ENCODE measurements at places on chromosomes 2 and 18.

DNA sequence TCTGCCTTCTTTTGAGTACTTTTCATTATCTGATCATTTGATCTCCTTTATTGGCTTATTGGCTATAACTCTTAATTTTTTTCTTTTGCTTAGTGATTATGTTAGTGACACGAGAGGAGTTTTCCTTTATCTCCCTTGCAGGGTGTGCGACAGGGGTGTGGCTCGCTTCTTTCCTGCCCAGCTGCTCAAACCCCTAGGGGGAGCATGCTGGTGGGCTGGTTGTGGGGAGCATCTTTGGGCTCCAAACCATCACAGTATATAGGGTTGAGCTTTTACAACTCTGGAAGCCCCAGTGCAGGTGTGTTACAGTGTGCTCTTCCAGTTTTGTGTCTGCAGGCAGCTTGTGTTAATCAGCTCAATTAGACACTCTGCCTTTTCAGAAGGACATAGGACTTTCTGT, 357.0 kb upstream of the TMEFF2 start:
- DNase-seq, result no peak

GRCh38 chr18:51010218-51010617, 19.8 kb upstream of the SMAD4 start:
- DNase-seq, result no peak

- DNase-seq, result peak; percentile 17
These were observed 68.6 kb upstream of the MAL start for GRCh38 chr2:94956797-94957391.

GRCh38 chr2:1847846-1848598, 103.7 kb upstream of the PXDN start:
- no peak for DNase-seq

- peak; percentile 17 for DNase-seq
These were observed 286.2 kb upstream of the EPAS1 start for GRCh38 chr2:46010925-46011490.

GRCh38 chr2:38731684-38732221, 19.4 kb downstream of the SRSF7 start:
- DNase-seq, result no peak

DNA sequence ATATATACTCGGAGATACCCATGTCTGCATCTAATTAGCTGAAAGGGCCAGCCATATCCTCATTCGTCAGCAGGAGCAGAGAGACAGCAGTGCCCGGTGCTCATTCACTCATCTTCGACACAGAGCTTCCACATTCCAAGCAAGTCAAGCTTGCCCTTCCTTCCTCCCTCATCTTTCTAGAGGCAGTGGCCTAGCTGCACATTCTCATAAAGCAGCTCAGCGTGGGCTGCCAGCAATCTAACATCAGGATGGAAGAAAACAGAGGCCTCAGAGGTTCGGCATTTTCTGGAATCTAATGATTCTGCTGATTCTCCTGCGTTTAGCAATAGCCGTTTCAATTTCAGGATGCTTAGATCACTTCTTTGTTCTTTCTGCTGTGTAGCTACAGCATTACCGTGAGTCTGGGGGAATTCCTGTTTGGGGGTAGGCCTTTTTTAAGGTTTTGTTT, 68.8 kb downstream of the CLHC1 start:
- DNase-seq, result no peak

- DNase-seq, result no peak
These were observed 115.3 kb downstream of the DOCK10 start for GRCh38 chr2:224927011-224927410.

DNA sequence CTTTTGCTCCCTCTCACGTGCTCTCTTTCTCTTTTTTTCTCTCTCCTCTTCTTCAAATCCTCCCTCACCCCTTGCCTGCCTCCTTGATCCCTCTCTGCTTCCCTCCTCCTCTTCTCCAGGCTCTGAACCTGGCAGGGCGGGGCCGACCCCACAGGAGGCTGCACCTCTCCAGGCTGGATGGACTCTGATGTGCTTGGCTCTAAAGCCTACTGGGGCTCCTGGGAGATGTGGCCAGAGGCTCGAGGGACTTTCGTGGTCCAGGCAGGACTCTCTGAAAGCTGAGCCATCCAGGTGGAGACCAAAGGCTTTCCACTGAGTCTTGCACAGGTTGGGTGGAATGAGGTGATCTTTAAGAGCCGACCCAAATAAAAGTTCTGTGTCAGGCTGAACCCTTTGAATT, 25.4 kb downstream of the DYSF start:
- DNase-seq, result no peak

DNA sequence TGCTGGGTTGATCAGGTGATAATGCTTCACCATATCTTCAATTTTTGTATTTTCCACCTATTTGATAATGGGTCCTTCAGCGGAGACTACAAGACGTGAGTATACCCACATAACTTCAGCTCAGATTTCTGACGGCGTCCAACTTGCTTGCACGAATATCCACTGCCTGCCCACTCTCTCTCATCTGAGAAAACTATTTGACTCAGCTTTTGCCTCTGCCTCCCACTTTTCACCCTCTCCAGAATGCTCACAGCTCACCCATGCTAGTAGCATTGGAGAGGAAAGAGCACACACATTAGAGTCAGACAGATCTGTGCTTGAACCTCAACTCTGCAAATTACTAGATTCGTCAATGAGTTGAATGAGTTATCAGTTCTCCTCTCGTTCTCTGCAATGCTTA, 166.8 kb downstream of the BCL2 start:
- DNase-seq, result no peak

DNA sequence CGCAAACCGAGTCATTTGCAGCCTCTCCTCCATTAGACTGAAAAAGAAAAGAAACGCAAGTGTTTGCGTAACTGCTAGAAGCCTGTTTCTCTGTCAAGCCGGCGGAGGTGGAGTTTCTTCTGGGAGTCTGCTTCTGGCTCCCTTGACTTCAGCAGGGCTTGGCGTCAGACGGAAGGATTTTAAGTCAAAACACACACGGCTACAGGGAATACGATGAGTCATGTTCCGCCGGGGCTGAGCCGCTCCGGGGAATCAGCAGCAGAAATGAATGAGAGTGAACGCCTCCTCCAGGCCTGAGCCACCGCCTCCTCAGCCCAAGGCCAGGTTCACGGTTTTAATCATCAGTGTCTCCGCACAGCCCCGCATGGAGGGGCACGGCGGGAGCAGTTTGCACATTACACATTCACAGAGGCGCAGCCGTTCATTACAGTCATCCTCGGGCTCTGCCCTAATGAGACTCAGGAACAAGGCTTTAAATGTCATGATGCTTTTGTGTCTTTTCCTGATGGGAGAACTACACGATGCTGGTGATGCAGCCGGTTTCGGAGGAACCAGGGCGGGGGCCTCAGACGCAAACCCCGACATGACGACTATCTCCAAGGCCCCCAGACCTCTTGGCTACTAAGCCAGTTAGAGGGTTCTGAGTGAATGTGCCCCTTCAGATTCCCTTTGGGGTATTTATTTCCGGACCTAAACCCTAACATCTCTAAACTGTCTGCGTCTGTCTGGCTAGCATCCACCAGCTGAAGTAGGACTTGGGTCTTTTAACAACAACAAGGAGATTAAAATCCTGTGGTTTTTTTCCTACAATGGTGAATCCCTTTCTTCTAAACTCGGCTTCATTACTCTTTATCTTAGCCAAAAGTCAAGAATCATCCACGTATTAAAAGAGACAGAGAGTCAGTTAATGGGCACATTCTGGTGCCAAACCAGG, 11.1 kb upstream of the SCG2 start:
- DNase-seq, result peak; percentile 85

GRCh38 chr2:64036034-64036705, 16.9 kb upstream of the VPS54 start:
- DNase-seq, result no peak

DNA sequence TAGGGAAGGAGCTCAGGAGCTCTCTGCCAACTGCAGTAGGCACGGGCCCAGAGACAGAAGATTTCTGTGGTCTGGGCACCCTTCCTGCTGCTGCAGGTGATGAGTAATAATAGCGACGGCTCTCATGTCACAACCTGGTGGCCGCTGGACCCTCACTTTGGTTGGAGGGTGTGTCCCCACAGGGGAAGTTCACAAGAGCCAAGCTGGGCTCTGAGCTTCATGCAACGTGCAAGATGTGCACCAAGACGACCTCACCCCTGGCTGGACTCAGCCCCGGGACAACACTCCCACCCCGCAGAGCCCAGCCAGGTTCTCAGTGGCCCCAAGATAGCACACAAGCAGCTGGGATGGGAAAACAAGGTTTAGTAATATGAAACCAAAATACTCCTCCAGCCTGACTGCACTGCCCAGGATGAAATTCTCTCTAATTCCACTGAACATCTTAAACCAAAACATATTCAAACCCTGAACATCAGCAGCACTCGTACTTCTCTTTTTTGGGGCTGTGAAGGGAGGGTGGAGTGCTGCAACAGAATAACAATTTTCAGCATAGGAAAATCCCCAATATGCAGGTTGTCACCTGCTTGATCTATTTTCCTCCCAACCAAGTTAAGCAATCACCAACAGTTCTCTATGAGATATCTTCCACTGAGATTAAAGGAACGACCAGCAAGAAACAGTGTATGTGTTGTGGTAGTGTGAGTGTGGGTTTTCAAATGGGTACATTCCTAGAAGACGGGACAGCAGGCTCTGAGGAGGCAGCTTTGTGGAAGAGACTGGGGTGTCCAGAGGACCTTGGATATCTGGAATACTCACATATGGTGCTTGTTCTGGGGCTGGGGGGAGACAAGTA, 26.5 kb downstream of the BCL2 start:
- DNase-seq, result no peak

DNA sequence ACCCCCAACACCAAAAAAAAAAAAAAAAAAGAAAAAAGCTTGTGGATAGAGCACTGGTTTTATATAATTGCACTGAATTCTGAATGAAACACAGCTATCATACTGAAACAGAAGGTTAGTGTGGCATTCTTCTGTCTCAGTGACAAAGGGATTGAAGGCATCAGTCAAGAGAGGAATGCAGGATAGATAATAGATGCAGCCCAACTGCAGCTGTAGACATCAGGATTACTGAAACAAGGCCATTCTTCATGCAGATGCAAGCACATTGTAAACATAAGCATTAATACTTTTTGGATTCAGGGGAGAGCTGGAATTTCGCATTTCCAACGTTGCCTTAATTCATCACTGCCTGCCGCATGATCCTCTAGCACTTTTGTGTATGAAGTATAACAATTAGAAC, 897.4 kb upstream of the KLHL29 start:
- no peak for DNase-seq

DNA sequence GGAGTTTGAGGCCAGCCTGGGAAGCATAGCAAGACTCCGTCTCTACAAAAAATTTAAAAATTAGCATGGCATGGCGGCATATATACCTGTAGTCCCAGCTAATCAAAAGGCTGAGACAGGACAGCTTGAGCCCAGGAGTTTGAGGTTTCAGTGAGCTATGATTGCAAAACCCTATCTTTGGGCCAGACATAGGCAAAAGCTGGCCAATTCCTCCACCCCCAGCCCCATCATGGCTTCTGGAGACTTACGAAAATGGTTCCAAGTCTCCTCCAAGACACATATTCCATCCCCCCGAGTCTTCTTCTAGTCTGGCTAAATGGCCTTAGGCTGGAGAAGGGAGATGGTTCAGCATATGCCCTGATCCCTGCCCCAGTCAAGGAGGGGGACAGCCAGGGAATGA, 172.8 kb upstream of the HAAO start:
- DNase-seq, result no peak

- DNase-seq, result no peak
These were observed 214.3 kb downstream of the RIT2 start for GRCh38 chr18:42901161-42901560.

DNA sequence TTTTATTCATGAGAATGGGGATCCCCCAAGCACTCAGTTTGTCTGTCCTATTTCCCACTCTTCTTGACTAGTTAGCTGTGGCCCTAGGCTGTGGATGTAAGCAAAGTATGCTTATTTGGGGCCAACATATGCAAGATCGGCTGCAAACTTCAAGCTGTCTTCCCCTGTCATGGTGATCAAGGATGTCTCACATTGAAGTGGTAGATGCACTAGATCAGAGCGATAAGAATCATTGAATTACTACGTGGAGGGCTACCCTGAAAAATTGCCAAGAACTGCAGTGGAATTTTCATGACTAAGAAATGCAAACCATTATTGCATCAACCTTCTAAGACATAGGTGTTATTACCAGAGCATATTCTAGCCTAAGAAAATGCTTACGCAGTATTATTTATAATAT, 527.4 kb downstream of the RNF144A start:
- DNase-seq, result no peak

DNA sequence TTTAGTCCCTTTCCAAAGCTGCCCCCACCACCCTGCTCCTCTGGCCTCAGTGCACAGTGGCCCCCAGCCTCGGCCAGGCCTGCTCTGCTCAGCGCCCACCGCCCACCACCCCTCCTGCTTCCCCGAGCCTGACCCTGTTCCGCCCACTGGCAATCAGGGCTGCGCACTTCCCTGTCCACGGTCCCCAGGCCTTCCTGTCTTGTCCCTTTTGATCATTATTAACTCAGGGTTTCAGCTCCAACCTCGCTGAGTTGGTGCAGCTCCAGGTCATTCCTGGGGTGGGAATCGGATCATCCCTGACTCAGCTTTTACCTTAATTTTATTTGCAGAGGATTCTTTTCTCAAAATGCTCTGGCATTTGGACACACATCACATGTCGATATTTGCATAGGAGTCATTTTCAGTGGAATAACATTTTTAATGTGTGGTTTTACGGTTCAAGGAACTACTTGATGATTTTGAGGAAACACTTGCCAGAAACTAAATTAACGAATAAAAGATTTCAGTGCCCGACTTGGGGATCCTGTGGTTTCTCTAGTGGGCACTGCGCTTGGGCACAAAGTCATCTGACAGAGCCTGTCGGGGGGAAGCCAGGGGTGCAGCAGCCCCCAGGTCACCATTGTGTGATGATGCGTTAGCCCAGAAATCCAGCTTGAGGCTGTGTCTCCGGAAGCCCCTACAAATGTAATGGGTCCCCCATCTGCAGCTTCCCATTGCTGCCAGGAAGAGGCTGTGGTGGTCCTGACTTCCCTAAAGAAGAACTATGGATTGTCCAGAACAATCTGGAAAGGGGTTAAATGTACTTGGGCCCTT, 1.0 kb upstream of the ESPNL start:
- peak; percentile 6 for DNase-seq

DNA sequence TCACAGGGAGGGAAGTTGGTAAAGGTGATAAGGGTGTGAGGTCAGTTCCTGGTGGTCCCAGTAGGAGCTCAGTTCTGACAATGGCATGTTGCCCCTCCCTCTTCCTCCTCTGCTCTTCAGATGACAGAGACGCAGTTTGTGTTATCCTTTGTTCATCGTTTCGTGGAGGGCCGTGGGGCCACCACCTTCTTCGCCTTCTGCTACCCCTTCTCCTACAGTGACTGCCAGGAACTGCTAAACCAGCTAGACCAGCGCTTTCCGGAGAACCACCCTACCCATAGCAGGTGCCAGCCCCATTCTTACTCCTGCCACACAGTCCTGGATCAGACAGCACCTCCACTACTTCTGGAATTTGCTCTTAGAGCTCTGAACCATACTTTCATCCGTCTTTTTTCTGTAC, 2.3 kb downstream of the AGBL5 start:
- DNase-seq, result no peak

GRCh38 chr2:24929230-24929629, 9.2 kb upstream of the ADCY3 start:
- DNase-seq, result no peak

Measured in foreskin melanocyte (primary cell).